RPMI8226 (cell line): ENCODE measurements at places on chromosomes 6 and 20.

DNA sequence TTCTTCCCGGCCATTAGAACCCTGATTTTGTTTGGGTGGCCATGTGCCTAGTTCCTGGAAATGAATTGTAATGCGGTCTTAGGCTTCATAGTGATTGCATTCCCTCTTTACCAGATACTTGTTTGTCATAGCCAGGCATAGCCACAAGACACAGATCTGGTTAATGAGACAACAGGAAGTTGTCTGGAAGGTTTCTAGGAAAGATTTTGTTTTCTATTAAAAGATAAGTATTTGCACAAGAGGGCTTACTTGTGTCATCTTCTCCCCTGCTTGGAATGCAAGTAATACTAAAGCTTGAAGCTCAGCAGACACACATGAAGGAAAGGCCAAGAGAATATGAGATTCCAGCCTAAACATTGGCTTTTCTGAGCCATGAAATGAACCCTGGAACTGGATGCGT is 12.9 kb downstream of the FARS2 start:
- no peak for DNase-seq

- no peak for DNase-seq
Observed at GRCh38 chr6:97717086-97717485, 434.1 kb upstream of the MMS22L start.

DNA sequence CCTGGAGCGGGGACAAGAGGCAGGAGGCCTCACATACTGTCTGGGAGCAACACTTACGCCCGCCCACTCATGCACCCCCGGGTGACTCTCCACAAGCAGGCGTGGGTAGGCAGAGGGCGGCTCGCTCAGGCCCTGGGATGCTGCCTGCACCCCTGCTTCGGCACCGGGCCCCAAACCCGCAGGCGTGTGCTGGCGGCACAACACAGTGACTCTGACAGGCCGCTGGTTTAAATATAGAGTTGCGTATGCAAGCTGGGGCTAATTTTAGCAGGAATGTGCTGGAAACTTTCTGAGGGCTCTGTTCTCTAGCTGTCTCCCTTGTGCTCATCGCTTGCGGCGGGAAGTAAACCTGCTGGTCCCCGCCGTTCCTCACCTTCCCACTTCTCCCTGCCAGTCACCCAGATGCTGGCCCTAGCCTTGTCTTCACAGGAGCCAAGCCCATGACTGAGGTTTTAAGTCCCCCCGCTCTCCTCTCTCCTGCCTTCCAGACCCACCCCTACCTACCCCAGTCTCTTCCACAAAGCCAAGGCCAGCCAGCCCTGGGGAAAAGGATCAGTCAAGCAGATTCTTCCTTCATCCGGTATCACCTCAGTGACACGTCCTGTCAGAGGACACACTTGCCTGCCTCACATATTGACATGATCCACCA is 94.5 kb upstream of the FOXP4 start:
- no peak for DNase-seq

DNA sequence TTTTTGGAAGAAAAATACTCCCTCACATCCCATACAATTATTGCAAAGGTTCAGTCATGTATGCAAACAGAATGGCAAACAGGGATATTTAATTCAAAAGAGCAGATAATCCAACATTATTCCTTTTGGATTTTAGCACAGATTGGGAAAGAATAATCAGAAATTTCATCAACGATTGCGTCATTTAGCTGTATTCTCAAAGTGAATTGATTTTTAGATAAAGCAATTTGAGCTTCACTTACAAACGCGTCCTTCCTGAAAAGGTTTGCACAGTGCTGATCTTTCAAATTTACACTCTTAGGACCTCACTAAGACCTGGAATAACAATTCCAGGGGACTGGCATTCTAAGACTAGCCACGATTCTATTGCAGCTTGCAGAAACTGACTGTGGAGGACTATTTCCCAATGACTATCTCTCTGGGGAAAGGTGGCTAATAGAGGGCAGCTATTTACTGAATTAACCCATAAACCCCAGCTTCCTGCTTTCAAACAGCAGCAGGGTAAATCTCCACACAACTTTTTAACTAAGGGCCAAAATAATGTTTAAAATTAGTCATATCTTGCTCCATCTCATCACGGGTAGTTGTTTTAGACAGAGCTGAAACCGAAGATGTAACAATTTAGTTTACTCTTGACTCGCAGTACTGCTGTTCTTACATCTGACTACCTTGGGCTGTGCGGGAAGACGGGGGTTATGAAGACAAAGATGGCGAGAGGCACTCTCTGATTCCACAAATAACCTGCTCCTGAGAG is 131.2 kb upstream of the FAM184A start:
- no peak for DNase-seq

GRCh38 chr6:1077478-1078416 is 234.2 kb upstream of the FOXQ1 start:
- DNase-seq, result no peak

GRCh38 chr6:32096087-32096393 is 13.1 kb downstream of the TNXB start:
- DNase-seq, result no peak

DNA sequence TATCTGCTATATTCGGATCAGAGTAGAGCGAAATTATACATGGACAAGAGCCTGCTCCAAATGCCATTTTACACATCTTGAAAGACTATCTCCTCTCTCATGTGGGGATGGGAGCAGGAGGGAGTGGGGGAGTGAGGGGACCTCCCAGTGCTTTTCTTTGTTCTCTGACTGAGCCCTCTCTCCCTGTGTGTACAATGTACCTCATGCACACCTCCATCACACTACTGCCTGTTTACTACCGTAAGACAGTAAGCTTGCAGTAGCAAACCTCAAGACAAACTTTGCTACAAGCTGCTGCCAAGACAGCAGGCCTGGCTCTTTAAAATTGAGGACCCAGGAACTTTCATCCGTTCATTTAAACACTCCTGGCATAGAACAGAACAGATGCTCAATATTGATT is 7.2 kb downstream of the NHSL1 start:
- no peak for DNase-seq

- no peak for DNase-seq
Observed at GRCh38 chr20:15902493-15902892, 670.8 kb downstream of the KIF16B start.

GRCh38 chr6:129280293-129280644 is 397.3 kb downstream of the LAMA2 start:
- no peak for DNase-seq

DNA sequence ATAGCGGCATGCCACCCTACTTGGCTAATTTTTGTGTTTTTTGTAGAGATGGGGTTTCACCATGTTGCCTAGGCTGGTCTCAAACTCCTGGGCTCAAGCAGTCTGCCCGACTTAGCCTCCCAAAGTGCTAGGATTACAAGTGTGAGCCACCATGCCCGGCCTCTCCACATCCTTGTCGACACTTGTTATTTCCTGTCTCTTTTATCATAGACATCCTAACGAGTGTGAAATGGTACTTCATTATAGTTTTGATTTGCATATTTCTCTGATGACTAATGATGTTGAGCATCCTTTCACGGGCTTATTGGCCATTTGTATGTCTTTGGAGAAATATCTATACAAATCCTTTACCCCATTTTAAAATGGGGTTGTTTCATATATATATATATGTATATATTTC is 39.0 kb upstream of the ASXL1 start:
- DNase-seq, result no peak

DNA sequence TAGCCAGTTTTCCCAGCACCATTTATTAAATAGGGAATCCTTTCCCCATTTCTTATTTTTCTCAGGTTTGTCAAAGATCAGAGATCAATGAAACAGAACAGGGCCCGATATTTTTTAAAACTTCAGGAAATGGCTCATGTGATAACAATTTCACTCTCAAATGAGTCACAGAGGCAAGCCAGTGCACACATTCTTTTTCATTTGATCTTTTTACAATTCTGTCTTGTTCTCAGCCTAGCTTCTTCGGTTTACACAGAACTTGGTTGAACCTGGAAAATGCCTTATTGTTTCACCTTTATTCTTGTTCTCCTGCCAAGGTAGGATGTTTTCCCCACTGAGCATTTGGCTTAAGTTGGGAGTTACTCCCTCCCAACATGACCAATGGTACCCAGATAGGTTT is 258.9 kb downstream of the COL12A1 start:
- DNase-seq, result no peak

GRCh38 chr20:49831770-49832631 is 19.4 kb downstream of the SLC9A8 start:
- no peak for DNase-seq

DNA sequence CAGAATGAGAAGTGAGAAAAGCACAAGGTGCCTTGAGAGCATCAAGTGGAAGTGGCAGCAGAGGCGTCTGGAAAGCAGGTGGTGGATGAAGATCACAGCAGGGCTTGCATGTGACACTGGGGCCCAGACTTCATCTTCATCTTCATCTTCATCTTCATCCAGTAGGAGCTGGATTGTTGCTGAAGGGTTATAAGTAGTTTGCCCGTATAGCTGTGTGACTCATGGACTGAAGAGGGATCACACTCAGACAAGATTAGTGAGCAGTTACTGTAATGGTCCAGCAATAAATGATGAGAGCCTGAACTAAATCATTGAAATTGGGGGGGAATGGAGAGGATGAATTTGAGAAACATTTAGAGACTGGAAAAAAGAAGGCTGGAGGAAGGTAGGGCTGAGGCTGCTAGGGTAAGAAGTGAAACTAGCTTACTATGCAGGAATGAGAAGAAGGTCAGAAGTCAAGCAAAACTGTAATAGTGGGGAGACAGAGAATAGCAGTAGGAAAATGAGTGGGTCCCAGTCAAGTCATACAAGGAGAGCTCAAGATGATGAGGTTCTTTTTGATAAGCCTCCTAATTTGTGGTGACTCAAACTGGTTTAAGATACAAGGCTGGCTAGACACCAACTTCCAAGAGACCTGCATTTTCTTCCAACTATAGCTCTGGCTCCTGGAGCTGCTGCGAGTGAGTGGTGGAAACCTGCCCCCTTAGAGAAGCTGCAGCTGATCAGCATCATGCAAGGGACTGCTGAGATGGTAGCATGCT is 92.3 kb upstream of the BEND6 start:
- peak; percentile 37 for DNase-seq

- no peak for DNase-seq
Observed at GRCh38 chr6:37612475-37612874, 85.2 kb downstream of the MDGA1 start.

- DNase-seq, result no peak
Observed at GRCh38 chr6:14344486-14344885, 226.9 kb downstream of the CD83 start.

DNA sequence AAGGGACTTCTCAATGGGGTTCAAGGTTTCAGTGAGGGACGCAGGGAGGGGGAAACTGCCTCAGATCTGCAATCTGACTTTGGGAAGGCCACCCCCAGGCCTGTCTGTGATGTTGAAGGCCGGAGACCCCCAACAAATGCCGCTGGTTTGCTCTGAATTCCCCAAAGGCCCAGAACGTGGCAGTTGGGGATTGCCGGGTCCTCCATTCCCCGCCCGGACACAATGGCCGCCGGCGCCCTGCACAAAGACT is 326 bp upstream of the BCL2L1 start:
- DNase-seq, result no peak
